ENCODE measurements at places on chromosomes 3 and 15.

- no peak for DNase-seq
Measured at GRCh38 chr3:182843478-182843877, 50.2 kb downstream of the ATP11B start.

- no peak for DNase-seq
Measured at GRCh38 chr3:193481436-193481835, 73.3 kb downstream of the ATP13A4 start.

GRCh38 chr3:49406571-49407565 lies 4.9 kb downstream of the RHOA start:
- DNase-seq: no peak

DNA sequence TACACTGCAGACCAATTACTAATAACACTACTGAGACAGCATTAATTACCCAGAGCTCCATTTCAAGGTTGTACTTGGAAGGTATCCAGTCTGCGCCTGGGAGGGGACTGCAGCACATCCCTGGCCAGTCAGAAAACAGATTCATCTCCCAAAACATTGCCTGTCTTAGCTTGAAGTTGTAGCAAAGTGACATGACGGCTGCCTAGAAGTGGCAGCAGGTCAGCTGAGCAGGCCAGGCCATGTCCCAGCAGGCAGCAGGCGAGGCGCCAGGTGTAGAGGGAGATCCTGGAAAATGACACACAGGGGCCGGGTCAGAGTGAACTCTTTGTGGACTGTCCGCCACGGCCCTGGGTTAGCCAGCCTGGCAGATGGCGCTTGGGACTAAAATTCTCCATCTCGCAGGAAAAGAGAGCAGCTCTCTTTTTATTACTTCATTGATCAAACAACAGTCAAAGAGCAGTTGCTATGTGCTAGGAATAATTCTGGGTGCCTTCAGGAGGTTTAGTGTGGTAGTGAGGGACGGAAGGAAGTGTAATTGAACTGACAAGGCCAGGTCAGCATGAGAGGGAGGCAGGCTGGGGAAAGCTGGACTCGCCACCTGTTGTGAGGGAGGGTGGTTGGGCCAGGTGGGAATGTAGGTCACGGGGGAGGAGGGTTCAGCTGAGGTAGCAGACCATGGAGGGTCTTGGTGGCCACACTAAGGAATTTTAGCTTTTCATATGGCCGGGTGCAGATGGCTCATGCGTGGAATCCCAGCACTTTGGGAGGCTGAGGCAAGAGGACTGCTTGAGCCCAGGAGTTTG lies 1.3 kb upstream of the MAP6D1 start:
- DNase-seq: no peak

DNA sequence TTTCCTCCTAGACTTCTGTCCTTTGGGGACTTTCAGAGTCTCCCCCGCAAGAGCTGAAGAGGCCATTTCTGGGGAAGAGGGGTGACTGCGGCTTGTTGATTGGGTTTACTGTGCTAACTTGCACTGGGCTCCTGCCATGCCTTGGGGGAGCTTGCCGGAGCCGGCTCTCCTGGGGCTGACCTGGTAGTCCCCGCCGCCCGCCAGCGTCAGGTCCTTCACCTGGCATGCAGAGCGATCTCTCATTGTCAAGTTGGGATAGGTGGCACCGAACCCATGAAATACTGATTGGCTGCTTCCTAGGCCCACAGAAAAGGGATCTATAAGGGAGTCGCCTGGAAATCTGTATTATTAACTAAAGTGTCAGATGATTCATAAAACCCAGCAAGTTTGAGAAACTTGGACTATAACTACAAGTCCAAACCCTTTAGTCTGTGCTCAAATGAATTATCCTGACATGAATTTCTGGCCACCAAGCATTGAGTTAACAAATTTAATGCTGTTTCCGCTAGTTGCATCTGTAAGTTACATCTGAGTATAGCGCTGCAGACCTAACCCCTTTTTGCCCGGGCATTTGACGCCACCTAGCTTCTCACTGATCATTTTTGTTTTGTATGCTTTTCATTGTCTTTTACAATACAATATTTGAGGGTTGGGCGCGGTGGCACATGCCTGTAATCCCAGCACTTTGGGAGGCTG lies 607 bp upstream of the IMP3 start:
- no peak for DNase-seq

DNA sequence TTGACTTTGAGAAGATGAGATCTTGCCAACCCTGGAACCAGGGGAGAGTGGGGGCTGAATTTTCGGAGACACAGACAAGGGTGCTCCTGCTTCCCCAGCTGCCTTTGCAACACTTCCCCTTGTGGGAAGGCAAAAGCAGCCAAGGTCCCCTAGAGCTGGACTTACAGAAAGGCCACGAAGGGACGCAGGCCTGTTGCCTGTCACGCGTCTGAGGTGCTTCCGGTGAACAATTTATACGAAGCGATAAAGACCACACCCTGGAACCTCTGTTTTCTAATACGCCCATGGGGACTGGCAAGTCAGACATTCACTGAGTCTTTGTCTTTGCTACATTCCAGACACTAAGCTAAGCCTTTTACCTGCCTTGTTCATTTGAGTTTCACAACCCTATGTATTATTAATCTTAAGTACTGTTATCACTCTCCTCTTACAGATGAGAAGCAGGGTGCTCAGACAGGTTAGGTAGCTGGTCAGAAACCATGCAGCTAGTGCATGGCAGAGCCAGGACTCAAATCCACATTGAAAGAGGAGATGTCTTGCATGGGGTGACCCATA lies 13.2 kb downstream of the MEGF11 start:
- DNase-seq: no peak

- DNase-seq: peak; percentile 59
Measured at GRCh38 chr3:191269289-191270085, 59.7 kb upstream of the CCDC50 start.

DNA sequence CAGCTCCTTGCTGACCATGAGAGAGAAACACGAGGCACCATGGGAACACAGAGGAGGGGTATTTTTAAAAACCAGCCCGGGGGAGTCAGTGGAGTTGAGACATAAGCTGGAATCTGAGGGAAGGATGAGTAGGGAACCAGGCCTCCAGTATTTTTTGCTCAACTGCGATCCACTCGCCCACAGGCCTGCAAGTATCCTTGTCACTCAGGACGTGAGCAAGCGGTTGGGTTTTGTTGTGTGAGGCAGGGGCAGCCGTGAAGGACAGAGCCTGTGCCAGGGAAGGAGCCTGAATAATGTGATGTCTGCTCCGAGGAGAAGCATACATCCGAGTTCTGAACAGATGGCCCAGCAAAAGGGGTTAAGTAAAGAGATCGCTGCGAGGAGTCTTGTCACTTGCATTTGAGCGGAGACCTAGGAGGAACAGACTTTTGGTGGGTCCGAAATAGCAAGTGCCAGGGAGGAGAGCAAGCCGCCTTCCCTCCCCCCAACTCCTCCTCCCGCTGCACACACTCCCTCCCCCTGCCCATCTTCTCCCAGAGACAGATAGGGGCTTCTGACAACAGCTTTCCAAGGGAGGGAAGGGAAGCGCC lies 20.4 kb upstream of the NTRK3 start:
- no peak for DNase-seq

GRCh38 chr3:175430983-175431773 lies 572.0 kb downstream of the NAALADL2 start:
- DNase-seq: no peak

DNA sequence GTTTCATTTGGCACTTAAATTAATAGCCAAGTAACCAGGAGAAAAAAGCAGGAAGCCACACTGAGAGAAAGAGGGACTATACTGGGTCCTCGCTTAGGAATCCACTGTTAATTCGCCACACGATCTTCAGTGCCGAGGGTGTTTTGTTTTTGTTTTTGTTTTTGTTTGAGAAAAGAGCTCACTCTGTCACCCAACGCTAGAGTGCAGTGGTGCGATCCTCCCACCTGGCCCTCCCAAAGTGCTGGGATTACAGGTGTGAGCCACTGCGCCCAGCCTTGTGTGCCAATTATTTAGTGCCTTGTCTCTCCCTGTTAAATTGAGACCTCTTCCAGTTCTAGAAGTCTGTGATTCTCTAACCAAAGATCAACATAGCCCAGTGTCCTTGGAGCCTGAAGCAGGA lies 53.8 kb upstream of the TPM1 start:
- DNase-seq: no peak

GRCh38 chr3:21356402-21356801 lies 394.6 kb downstream of the ZNF385D start:
- DNase-seq: no peak

DNA sequence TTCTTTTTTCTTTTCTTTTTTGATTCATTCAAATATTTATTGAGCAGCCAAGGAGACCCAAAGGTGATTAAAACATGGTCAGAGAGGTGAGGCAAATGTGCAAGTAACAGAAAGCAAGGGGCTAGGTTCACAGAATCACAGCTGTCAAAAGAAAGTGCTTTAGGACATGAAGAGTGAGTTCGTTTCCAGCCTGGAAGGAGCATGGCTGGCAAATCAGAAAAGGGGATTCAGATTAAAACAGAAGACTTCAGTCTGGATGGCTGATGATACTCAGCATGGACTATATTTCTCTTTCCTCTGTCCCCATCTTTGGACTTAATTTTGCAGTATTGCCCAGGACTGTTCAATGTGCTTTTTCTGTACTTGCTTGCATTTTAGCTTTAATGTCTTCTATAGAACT lies 151.2 kb downstream of the NR1D2 start:
- no peak for DNase-seq

GRCh38 chr3:114179575-114179974 lies 723 bp upstream of the DRD3 start:
- peak; percentile 32 for DNase-seq

GRCh38 chr3:9669720-9670432 lies 20.6 kb downstream of the MTMR14 start:
- DNase-seq: no peak

DNA sequence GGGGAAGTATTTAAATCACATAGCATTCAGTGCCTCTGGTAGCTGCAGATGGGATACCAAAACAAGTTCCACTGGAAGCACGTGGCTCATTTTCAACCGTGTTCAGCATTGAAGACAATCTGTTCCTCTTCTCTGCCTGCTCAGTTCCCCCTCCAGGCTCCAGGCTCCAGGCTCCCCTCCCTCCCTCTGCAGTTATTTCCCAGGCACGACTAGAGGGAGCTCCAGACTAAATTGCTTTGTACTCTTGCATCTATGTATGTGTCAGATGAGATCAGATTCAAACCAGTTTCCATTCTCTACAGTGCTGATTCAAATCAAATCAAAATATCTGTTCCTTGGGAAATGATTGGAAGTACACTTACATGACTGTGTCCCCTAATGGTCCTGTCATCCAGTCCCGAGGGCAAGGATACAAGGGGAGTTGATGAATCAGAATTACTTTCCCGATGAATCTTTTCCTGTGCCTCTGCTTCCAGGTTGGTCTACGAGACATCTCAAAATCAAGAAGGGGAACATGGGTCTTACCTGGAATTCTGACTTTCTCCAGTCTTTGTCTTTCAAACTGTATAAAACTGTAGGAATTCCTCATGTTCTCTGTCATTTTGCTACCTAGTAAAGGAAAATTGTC lies 600.5 kb downstream of the EDEM1 start:
- DNase-seq: no peak

- no peak for DNase-seq
Measured at GRCh38 chr3:28860307-28860706, 420.6 kb upstream of the RBMS3 start.

GRCh38 chr3:169403855-169404519 lies 259.5 kb downstream of the MECOM start:
- DNase-seq: no peak

DNA sequence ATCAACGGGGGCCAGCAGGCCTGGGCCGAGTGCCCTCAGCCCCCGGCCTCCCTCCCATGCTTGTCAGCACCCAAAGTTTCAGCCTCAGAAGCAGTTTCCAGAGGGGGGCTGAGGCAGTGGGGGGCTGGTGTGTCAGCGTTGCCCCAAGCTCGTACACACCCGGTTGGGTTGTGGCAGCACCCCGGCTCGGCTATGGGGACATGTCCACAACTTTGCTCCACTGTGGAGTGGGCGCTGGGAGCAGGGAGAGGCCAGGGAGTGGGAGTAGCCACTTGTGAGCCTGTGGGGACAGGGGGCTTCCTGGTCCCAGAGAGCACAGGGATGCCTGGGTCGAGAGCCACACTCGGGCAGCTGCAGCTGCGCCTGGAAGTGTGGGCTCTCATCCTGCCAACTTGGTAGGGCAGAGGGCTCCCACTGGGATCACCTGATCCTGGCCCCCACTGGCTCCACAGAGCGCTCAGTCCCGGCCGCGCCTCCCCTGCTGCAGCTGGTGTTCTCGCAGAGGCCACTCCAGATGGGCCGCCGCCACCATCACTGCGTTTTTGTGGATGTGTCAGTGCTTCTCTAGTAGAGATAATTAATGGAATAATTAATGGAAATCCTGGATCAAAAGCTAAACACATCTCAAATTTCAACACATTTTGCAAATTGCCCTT lies 75.1 kb downstream of the NR1D2 start:
- no peak for DNase-seq

- no peak for DNase-seq
Measured at GRCh38 chr3:97939401-97939800, 32.8 kb downstream of the RIOX2 start.

- peak; percentile 9 for DNase-seq
Measured at GRCh38 chr3:180036671-180037455, at the start of gene PEX5L. TSS of gene PEX5L (minus strand) at chr3:180036937. CDS start at chr3:180036599, 338 bp downstream.

- DNase-seq: no peak
Measured at GRCh38 chr15:60903211-60903610, 325.9 kb downstream of the RORA start.

DNA sequence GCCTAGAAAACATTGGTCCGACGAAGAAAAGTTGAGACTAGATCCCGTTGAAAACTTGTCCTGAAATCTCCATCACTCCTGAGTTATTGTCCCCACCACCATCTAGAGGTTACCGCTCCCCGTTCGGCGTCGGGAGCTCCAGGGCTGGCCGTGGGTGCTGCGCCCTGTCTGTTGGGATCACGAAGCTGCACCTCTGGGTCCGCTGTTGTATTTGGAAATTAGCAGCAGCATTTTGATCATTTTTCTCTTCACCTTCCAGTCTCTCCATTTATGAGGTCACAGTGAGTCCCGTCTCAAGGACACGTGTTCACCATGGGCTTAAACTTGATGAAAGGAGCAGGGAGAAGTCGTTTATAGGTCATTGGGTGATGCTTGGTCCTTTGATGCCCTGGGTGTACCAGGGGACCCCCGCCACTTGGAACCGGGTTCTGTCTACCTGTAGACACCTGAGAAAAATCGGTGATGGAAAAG lies 565 bp downstream of the MANF start:
- DNase-seq: no peak

DNA sequence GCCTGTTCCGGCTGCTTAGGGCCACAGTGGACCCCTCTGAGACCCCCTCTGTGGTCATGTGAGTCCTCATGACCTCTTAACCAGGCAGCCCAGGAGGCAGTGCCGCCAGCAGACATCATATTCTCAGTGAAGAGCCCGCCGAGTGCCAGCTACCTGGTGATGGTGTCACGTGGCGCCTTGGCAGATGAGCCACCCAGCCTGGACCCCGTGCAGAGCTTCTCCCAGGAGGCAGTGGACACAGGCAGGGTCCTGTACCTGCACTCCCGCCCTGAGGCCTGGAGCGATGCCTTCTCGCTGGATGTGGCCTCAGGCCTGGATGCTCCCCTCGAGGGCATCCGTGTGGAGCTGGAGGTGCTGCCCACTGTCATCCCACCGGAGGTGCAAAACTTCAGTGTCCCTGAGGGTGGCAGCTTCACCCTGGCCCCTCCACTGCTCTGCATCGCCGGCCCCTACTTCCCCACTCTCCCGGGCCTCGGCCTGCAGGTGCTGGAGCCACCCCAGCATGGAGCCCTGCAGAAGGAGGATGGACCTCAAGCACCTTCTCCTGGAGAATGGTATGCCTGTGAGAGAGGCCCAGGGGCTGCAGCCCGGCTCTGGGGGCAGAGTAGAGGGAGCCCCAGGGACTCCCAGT lies 176.1 kb downstream of the TBC1D2B start:
- no peak for DNase-seq

All from astrocyte of the cerebellum (primary cell).